ENCODE measurements at places on chromosomes 3 and 15.

GRCh38 chr3:47347217-47347801 lies 33.5 kb upstream of the PTPN23 start:
- DNase-seq, result no peak

DNA sequence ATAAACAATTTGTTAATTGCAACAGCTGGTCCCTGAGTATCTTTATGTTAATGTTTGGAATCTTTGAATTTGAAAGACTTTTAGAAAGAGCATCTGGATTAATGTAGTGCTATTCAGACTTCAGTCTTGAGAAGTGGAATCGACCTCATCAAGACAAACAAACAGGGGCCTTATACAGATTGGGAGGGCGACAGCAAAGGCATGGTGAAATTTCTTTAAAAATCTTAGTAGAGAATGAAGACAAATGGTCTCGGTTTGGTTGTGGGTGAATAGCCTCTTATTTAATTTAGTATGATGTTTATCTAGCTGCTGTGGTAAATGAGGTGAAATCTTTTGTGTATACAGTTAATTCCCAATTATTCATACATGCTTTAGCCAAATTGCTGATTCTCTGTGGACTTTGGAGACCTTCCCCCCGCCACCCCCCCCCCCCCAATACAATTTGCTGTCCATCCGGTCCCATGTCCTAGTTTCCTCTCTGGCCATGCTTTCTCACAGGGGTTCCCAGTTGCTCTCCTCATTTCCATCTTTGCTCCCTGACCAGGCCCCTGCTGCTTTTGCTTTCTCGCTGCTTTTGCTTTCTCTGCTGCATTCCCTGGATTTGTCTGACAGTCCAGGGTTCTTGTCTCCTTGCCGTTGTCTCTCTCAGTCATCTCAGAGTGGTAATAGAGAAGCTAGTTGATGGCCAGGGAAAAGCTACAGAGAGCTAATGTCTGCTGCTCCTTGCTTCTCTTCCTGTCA lies 135.3 kb downstream of the FNDC3B start:
- DNase-seq, result no peak

DNA sequence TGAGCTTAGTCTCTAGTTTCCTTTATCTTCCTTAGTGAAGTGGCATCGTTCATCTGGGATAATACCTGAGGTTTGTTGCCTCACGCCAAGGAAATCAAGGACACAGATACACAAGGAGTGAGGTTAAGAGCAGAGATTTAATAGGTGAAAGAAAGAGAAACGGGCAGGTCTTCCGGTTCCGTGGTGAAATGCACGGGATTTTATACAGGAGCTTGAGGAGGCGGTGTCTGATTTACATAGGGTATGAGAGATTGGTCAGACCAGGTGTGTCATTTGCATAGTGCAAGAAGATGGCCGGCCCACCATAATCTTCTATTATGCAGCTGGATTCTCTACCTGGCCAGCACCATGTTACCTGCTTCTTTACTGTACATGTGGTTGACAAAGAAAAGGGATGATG lies 17.2 kb downstream of the ARRDC4 start:
- DNase-seq, result no peak

DNA sequence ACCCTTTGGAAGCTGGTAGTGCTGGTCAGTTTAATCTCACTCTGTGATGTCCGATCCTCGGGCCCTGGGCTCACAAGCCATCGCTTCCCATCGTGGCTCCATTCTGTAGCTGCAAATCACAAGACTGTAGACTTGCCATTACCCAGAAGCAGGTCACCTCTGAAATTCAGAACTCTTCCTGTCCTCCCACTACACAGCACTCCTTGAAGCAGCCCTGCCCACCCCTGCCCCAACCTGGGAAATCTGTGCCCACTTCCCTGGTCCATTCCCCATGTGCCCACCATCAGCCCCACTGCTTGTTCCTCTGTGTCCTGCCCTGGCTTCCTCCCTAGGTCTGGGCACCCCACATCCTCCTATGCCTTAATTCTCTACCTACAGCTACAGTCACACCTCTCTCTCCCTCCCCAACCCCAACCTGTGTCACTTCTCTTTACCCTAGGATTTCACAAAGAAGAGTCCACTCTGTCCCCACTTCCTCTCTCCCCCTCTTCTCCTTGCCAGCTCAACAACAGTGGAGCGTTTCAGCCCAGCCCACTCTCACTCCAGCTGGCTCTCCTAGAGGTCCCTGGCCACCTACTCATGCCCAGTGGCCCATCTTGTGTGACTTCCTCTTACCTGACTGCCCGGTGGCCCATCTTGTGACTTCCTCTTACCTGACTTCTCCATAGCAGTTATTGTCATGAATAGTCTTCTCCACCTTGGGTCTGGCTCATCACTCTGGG lies 8.3 kb downstream of the ZNF710 start:
- no peak for DNase-seq

DNA sequence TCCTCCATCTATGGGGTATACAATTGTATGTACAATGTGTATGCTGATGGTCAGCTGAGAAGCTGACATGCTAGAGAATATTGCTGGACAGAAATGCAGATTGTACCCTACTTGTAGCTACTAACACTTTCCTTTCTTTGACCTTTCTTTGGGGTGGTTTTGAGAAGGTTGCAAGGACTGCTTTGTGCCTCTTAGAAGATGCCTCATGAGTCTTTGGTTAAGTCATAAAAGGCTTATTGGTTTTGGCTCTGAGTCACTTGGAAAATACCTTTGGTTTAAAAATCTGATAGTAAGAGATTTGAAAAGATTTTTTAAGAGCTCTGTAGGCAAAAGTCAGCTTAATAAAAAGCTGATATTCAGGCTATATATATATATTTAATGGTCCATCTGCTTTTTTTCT lies 71.5 kb downstream of the ZMAT3 start:
- no peak for DNase-seq

GRCh38 chr3:15280853-15281532 lies 51.4 kb downstream of the SH3BP5 start:
- DNase-seq, result no peak

GRCh38 chr3:191804935-191805334 lies 344.0 kb downstream of the PYDC2 start:
- DNase-seq, result no peak

DNA sequence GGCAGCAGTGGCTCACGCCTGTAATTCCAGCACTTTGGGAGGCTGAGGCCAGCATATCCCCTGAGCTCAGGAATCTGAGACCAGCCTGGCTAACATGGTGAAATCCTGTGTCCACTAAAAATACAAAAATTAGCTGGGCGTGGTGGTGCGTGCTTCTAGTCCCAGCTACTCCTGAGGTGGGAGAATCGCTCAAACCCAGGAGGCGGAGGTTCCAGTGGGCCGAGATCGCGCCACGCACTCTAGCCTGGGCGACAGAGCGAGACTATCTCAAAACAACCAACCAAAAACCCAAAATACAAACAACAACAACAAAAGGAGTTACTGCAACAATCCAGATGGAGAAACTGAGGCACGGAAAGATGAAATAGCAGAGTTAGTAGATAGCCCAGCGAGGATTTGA lies 35.4 kb downstream of the SAXO2 start:
- DNase-seq, result no peak

- DNase-seq, result no peak
Observed at GRCh38 chr3:6132684-6133432, 728.1 kb upstream of the GRM7 start.

DNA sequence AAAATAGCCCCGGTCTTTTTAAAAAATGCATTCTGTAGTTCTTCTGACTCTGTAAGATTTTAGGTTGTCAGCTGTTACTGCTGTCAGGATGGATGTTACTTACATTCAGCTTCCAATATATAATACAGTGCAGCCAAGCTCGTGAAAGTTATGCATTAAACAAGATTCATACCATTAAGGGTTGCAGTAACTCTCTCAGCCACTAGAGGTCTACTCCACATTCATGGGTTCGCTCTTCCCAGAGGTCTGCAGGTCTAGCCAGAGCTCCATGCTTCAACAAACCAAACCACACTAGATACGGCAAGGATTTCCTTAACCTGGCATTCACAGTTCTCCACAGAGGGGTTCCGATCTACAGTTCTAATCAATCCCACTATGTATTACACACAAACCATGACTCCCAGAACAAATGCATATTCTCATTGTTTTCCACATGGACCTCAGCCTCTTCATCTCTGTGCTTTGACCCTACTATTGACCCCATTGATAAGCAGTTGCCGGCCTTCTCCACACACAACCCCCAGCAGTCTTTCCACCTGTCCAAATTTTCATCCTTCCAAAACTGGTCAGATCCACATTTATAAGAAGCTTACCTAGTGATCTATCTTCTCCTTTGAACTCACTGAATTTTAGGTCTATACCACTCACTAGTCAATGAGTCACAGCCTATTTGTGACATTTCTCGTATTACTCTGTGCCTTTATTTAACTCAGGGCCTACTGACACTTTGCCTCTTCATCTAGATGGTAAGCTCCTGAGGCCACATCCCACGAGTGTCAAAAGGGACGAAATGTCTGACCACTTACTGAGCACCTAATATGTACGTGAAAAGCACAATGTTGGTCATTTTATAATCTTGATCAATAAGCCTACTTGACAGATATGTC lies 33.7 kb downstream of the RORA start:
- DNase-seq, result peak; percentile 15

GRCh38 chr3:9064850-9065249 lies 101.6 kb upstream of the RAD18 start:
- DNase-seq, result no peak
